NB4 (cell line): ENCODE measurements at places on chromosomes 3 and 15.

- DNase-seq = no peak
These were observed 660.7 kb upstream of the CFAP20DC start for GRCh38 chr3:59710554-59710953.

DNA sequence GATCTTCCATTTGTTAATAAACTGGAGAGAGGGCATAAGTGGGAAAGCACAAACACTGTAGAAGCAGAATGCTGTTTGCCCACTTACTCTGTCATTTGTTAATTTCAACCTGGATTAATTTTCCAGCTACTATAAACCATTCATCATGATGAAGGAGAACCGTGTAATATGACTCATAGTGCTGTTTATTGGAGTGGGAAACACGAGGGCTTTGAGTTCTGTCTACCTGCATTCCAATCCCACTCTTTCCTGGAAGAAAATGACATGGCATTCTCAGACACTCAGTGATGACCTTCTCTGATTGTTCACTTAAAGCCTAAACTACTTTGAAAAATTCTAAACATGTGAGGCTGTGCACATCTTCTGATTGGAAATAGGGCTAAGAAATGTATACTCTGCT lies 826.7 kb downstream of the AGBL1 start:
- no peak for DNase-seq

- DNase-seq = no peak
These were observed 35.0 kb upstream of the CAPN7 start for GRCh38 chr3:15171096-15171495.

- no peak for DNase-seq
These were observed 402.1 kb upstream of the SUCLG2 start for GRCh38 chr3:68056556-68056955.

DNA sequence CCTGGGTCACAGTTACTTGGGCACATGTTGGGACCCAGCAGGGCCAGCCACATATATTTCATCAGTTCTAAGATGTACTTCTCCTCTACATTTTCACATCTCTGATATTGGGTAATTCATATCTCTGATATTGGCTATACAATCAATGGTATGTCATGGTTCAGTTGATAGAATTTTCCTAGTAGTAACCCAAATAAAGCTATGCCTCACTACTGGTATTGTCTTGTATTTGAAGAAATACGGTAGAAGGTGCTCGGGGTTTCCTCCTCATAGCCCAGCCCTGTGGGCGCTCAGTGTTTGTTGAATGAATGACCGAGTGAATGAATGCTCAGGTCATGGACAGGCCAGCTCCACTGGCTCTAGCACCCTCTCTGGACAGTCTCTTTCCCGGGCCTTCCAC lies 94.1 kb downstream of the RAB11A start:
- no peak for DNase-seq

DNA sequence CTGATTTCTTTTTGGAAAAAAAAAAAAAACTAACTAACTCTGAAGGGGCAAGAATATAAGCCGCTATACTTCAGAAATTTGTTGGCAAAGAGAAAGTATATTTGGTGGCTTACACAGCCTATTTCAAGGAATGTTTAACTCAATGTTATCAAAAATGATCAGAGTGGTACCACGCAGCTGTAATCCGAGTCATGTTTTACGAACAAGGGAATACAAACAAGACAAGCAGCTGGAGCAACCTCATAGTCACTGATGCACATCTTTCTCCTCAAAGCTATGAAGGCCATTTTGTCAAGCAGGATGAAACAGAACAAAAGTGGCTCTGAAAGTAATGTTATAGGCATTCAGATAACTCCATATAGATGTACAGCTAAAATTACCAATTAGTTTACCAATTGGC lies 81.2 kb downstream of the SCAPER start:
- no peak for DNase-seq

DNA sequence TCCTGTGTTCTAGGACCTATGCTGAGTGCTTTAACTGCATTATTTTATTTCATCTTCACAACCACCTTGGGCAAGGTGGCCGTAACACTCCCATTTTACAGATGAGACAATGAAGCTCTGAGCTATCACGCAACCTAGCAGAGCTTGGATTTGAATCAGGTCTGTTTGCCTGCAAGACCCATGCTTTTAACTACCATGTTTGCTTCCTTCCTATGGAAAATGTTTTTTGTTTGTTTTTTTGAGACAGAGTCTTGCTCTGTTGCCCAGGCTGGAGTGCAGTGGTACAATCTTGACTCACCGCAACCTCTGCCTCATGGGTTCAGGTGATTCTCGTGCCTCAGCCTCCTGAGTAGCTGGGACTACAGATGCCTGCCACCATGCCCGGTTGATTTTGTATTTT lies 24.7 kb upstream of the HERC1 start:
- no peak for DNase-seq

DNA sequence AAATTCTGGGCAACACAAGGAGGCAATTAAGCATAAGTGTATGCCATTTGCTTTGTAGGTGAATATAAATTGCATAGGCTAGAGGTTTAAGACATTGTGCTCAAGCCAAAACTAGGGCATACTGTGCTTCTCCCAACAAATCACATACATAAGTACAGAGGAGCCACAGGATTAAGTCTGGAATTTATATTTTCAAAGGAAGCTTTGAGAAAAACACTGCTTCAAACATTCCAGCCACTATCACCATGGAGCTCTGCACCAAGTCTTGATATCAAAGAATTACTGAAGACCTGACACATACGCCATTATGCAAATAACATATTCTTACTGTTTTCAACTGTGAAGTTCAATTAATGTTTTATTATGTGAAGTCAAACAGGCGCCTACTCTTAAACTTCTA lies 119.4 kb upstream of the NPHP3 start:
- no peak for DNase-seq

DNA sequence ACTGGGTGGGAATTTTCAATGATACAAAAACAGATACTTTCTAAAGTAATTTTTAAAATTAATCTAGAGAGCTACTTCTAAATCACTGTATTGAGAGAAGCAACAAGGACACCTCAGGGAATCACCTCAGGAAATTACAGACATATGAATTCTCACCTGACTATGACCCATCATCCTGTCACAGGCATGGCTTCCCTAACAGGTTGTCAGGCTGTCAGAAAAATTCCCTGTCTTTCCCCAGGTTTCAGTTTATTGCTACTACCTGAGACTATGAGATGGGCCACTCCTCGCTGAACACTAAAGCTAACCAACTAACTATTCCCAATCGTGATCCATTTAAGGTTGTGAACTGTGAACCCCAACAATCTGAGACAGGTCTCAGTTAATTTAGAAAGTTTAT lies 66.1 kb downstream of the CD200 start:
- no peak for DNase-seq

DNA sequence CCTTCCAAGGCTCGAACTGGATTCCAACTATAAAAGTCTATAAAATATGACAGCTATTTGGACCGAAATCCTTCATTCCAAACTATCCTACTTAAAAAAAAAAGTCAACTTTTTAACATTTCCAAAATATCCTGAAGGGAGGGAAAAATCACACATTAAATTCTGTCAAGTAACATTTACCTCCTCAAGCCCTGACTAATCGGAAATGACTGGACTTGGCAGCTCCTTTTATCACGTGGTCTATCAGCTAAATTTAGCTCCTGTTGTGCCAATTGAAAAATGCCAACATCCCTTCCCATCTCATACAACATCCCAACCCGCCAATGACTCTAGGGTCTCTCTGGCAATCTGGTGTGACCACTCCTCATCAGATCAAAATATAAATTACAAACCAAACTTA lies 297.9 kb downstream of the FHIT start:
- DNase-seq = no peak

DNA sequence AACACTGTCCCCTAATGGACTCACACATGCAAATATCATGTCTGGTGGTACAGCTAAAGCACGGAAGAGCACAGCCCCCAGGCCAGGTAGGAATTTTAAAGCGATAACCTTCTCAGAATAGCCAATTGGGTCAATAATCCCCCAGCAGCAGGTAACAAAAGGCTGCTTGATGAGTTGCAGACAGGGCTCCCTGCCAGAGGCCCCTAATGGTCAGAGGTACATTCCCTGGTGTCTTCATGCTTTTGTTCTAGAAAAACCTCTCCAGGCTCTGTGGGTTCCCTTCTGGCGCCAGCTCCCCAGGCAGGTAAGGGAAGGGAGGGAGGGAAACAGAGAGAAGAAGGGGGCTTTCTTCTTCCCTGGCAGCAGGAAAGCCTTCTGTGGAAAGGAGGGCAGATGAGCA lies 43.4 kb upstream of the PRTG start:
- no peak for DNase-seq

- no peak for DNase-seq
These were observed 104.5 kb downstream of the IGF2BP2 start for GRCh38 chr3:185720326-185720725.

DNA sequence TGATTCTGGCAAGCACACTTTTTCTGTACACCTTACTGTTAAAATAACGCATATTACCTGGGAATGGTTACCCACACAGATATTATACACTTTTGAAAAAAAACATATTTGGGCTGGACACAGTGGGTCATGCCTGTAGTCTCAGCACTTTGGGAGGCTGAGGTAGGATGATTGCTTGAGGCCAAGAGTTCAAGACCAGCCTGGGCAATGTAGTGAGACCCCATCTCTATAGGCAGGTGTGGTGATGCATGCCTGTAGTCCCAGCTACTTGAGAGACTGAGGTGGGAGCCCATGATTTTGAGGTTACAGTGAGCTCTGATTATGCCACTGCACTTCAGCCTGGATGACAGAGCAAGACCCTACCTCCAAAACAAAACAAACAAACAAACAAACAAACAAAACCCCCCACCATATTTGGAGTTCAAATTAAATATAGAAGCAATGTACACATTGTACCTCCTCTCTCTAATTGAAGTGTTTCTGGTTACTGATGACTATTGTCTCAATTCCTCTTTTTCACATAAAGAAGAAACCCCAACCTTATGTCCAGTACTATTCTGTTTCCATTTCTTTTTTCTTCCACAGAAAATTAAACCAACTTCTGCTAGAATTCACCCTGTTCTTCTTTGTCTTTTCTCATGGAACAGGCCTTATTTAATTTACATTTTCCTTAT lies 152.6 kb upstream of the UMPS start:
- no peak for DNase-seq

DNA sequence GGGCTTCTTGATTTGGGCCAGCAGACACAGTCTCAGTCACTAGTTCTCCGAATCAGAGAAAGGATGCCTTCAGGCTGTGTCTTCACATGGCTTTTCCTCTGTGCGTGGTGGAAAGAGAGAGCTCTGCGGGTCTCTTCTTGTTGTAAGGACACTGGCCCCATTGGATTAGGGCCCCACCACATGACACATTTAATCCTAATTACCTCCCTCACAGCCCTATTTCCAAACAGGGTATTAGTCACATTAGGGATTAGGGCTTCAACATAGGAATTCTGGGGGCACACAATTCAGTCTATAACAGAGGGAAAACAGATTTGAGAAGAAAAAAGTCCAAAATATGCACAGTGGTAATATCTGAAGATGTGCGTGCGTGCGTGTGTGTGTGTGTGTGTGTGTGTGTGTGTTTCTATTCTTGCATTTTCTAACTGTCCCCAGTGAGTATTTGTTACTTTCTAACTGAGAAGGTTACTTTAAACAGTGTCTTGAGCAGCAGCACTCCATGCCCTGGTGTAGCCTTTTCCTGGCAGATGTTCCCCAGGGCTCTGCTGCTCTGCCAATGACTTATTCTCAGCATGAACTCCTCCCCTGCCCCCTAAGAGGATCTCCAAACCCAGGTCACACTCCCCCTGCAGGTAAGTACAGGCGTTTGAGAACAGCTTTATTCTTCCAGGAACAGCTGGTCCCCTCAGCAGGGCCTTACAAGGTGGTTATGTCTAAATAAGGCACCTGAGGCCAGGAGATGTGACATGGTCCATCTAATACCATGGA lies 72.9 kb downstream of the RPL39L start:
- DNase-seq = peak; percentile 65

DNA sequence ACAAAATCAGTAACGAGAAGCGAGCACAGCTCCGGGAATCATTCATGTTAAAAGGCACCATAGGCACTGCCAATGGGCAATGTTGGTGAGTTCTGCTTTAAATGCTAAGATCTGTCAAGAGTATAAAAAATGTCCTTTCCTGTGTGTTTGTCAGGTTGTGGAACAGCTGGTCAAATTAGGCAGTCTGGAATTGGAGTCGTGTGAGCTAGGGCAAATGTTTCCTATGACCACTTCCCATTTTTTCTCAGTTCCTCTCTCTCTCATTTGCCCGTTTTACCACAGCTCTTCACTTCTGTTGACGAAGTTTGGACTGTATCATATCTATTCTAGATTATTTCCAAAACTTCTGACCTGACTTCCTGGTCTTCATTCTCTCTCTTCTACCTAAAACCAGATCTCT lies 60.8 kb upstream of the GOLIM4 start:
- peak; percentile 47 for DNase-seq

GRCh38 chr3:122974764-122975162 lies 52.8 kb downstream of the SEMA5B start:
- peak; percentile 31 for DNase-seq

DNA sequence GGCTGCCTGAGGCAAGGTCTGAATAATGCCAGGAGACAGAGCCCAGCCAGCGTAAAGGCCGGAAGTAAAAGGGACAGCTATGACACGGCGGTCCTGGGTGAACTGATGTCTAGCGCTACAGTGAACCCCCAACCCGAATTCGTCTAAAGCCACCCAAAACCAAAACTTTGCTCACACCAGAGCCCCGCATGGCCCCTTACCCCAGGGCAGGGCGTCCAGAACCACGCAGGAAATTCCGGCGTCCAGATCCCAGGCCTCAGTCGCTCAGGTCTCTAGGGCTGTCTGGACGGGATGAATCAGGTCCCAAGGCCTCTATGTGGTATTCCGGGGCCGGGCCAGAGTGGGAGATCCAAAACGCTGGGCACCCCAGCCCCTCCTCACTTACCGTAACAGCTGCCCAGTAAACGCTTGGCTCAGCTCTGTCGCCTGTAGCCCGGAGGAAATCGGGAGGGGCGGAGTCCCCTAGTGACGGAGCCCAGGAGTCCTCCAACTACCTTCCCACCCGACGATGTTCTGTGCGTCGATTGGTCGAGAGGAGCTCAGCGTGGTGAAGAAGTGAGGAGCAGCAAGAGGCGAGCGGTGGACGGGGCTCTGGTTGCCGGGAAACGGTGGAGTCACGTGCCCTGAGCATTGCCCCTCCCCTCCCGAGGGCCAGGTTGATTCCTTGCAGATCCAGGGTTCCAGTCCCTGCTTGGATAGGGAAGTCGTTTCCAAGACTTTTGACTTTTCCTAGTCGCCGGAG lies at the start of gene CCDC32:
Gene CCDC32 (minus strand): TSS at position 452 of the 742 bp plus-strand sequence. CDS start 2,027 bp downstream, outside the sequence.
- DNase-seq = peak; percentile 98

GRCh38 chr3:144773350-144773749 lies 801.7 kb downstream of the DIPK2A start:
- no peak for DNase-seq

GRCh38 chr3:124518350-124518749 lies 211.9 kb upstream of the UMPS start:
- DNase-seq = no peak

GRCh38 chr3:32105291-32106131 lies 909 bp upstream of the GPD1L start:
- no peak for DNase-seq
